ENCODE measurements at places on chromosomes 13 and 19.

DNA sequence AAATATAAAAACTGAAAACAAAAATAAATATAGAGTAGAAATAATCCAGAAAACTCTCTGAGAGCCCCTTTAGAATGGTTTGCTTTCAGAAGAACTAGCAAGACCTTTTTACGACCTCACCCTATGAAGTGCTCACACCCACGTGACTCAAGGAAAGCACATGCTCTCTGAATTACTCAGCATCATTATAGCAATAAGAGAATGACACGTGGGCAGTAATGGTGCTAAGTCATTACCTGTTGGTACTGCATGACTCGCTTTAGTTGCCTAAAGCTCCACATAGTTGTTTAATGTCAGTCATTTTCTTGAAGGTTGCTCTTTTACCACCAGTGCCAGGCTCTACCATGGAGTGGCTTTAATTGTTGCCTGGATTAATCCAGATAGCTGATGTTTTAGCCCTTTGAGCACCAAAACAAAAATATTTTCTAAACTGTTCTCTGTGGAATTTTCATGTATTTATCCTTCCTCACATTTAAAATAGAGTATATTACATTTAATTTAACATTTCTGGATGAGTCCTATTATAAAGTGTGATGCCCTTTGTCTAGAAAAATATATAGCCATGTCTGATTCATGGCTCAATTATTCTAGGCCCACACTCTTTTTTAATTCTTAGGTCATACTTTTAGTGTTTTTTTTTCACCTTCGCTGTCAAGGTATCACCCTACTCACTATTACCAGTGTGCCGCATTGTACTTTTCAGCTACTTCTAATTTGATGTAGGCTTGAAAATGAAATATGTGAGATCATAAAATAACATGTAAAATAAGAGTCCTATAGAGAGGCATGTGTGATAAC, 56.8 kb downstream of the THSD1 start:
- peak; percentile 92 for DNase-seq

DNA sequence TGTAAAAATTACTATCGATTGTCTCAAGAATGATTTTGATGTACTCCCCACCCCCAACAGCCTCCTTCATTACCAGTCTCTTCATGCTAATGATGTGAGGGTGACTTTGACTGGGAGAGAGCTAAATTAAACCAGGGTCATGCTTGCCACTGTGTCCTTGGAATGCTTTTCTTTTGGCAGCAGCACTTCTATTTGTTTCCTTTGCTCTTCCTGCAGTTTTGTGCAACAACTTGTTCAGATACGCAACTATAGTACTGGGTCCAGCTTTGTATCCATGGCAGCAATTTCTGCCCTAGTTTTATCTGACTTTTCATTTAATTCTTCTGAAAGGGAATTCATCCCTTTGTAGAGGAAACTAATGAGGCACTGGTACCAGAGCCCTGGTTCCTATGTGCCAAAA, 2792.1 kb downstream of the PCDH9 start:
- no peak for DNase-seq

GRCh38 chr19:44758596-44758995, 10.1 kb downstream of the BCL3 start:
- no peak for DNase-seq

GRCh38 chr13:29852472-29853054, 2.1 kb upstream of the UBL3 start:
- DNase-seq: peak; percentile 77
